RWPE1 (cell line): ENCODE measurements at places on chromosomes 5 and 9.

- no peak for DNase-seq
Measured at GRCh38 chr9:79694208-79694607, 122.4 kb downstream of the TLE4 start.

- DNase-seq: no peak
Measured at GRCh38 chr5:43274435-43275114, 38.6 kb downstream of the HMGCS1 start.

- no peak for DNase-seq
Measured at GRCh38 chr5:178340187-178340586, 107.6 kb upstream of the PHYKPL start.

DNA sequence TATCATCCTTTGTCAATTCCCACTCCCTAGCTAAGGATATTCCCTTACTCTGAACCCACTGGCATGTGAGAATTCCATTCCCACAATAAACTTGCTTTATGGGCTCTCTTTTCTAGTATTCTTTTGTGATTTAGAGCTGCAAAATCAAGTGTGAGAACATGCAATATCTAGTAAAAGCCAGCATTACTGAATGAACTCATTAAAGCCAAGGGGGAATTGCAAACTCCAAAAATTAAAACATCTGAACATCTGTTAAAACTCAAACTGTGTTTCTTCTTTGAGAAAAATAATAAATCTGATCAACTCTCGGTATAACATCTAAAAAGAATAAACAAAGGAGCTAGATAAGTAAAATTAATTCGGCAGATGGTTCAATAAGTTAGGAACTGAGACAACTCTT is 53.1 kb upstream of the MPDZ start:
- no peak for DNase-seq

DNA sequence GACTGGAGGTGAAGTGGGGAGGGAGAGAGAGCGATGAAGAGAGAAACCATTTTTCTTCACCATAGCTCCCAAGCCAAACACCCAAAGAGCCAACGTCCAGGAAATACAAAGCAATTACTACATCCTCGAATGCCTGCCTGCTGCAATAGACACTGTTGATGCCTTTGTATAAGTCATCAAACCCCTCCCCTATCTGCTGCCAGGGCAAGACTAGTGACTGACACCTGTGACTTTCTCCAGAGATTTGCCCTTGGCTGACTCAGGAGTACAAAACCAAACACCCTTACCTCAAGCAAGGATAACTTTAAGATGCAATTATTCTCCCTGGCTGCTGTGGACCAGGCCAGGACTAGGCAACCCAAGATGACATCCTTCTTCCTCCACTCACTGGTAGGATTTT is 81.8 kb upstream of the RASA1 start:
- no peak for DNase-seq

GRCh38 chr9:8822667-8823025 is 1023.1 kb upstream of the DMAC1 start:
- DNase-seq: no peak

DNA sequence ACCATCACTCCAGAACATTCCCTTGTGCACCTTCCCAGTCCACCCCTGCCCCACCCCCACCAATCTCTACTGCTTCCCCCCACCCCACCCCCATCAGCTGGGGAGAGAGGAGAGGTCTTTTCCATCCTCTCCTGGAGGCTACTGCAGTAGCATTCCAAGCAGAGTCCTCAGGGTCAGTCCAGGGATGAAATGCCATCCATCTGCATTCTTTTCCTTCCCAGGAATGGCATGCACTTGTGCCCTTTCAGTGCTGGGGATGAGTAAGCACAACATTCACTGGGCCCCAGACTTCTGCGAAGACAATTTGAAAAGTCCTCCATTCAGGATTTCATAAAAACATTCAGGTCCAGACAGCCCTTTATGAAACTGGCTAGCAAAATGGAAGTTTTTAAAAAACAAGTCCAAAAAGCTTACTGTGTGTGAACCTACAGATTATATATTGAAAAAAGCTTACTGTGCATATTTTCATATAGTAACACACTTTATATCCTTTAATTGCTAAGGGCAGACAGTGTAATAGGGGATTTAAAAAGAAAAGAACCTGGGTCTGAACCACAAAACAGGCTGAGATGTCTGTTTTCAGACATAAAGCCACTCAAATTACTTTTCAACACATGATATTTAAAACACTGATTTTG is 50.0 kb upstream of the GOLPH3 start:
- peak; percentile 86 for DNase-seq

DNA sequence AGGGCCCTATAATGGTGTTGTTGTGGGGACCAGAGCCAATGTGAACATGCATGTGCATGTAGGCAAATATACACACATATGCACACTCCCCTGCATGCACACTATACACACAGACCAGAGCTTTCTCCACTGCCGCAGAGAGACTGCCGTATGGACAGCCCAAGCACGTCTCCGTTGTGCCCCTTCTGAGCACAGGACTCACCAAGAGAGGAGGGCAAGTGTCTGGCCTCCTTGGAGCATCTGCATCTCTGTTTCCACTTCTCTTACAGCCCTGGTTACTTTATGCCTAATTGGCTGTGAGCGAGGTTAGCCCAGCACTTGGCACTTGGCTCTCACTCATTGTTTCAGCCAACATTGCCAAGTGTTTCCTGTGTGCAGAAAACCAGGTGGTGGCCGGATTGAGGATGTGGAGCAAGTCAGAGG is 30.4 kb downstream of the CSF2 start:
- DNase-seq: no peak

GRCh38 chr5:34563269-34563668 is 92.9 kb upstream of the RAI14 start:
- no peak for DNase-seq

GRCh38 chr9:132937463-132937901 is 6.9 kb downstream of the TSC1 start:
- DNase-seq: no peak

GRCh38 chr5:109365653-109366052 is 44.1 kb downstream of the PJA2 start:
- DNase-seq: no peak

DNA sequence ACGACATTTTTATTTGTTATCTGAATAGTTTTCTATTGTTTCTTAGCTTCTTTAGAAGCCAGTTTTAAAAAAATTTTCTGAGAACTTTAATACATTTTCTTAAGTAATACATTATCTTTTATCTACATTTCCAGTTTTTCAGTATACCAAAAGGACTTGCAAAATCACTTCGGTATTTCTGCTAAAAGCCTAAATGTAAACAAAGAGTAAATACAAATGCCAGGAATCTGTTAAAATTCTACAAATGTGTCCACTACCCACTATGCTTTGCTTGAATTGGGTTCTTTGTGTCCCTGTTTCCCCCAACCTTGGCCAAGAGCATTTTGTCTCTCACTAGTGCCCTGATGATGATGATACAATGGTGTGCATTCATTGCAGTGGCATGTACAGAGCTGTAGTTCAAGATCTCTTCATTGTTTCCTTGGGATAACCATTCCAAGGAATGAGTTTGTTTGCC is 611.2 kb downstream of the NR2F1-AS1 start:
- DNase-seq: no peak

DNA sequence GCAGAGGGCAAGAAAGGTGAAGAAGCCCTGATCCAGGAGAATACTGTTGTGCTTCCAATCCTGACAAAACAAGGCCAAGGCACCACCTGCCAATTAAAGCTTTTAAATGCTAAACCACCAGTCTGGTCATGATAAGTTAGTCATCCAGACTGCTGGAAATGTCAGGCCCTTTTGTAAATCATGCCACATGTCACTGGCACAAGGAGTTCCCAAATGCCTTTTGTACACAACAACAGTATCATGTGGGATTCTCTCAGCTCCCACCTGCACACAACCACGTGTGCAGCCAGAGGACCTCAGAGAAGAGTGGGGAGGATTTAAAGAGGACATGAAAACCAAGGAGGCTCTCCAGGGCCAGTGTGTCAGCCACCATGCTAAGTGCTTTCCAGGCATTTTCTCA is 99.3 kb downstream of the CDK5RAP2 start:
- no peak for DNase-seq

GRCh38 chr9:111023128-111023527 is 15.1 kb downstream of the LPAR1 start:
- no peak for DNase-seq

- no peak for DNase-seq
Measured at GRCh38 chr9:8549214-8549613, 749.6 kb upstream of the DMAC1 start.

DNA sequence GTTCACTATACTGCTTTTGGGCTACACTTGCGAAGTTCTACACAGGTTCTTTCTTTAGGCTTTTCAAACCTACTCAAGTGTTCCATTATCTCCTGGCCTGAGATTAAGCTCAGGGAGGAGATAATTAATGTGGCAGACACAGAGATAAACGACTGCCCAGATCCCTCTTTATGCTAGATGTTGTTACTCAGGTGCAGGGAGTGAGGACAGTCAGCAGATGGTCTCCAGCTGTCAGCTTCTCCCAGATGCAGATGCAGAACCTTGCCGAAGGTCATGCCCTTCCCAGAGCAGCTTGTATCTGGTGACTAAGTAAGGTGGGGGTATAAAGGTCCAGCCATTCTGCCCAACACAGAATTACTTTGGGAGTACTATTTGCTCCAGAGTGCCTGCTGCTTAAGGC is 166.2 kb downstream of the ZNF462 start:
- DNase-seq: no peak

- no peak for DNase-seq
Measured at GRCh38 chr5:109880907-109881685, 191.4 kb downstream of the MAN2A1 start.

- no peak for DNase-seq
Measured at GRCh38 chr5:176850371-176851245, 40.2 kb downstream of the UNC5A start.

DNA sequence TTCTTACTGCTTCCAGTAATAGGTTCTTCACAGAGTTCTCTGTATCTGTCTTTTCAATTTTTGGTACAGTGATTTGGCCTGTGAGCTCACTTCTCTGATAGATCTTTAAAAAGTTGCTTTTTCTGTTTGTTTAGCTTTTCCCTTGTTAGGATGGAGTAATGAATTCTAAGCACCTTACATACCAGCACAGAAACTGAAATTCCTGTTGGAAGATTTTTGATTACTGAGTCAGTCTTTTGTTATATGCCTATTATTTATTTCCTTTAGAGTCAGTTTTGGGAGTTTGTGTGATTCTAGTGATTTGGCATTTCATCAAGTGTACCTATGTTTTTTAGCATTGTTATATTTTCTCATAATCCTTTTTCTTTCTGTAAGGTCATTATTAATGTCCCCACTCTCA is 37.6 kb upstream of the IPPK start:
- no peak for DNase-seq

- DNase-seq: no peak
Measured at GRCh38 chr9:116208417-116209232, 55.0 kb downstream of the PAPPA start.
